ENCODE measurements at places on chromosomes 7 and 10.

- DNase-seq: no peak
Observed at GRCh38 chr7:99278180-99278579, 5.5 kb downstream of the MYH16 start.

GRCh38 chr10:68046642-68047041, 28.4 kb downstream of the HERC4 start:
- no peak for DNase-seq

DNA sequence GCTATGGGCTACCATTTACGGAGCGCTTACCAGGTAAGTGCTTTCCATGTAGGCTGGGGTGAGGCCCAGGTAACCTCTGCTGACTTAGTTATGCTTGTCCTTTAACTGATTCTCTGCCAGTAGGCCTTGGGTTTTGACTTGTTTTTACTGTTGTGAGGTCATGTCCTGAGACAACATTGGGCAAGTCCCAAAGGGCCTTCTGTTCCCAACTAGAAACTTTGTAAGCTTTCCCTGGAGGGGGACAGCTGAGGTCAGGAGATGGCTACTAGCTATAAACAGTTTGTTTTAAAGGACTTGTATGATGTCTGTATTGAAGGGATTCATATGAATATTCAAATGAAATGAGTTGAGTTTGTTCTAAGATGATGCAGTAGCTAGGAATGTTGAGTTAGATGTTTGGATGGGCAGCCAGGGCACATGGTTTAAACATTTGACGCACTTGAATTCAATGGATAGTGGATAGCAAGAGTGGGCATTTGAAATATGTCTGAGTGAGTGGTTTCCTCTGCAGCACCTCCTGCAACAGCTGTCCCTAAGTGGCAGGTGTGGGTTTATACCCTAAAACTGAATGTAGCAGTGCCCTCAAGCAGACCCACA, 10.0 kb upstream of the SGPL1 start:
- no peak for DNase-seq

- DNase-seq: no peak
Observed at GRCh38 chr10:106534441-106534840, 630.1 kb downstream of the SORCS1 start.

DNA sequence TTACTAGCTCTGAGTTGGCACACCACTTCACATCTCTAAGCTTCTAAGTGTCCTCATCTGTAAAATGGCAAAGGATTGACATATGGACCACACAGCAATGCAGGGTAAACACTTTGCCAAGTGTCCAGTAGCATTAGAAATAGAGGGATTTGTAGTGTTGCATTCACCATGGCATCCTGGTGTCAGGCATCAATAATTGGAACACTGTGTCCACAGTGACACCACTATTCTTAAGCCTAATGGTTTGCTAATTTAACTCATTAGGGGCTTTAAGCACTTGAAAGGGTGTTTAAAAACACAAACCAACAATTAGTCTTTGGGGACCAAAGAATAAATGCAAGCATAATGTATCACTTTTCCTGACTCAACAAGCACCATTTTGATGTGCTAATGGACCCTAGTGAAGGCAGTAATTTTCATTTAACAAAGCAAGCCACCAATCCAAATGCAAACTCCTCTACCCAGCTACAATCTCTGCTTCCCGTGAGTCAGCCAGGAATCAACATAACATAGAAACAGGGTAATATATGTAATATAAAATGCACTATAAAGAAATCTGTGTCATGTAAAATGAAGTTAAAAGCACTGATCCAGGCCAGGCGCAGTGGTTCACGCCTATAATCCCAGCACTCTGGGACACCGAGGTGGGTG, 75.9 kb downstream of the FAM204A start:
- no peak for DNase-seq

All from NCI-H1105 treated with DMSO at 0.1 percent for 48 hours (cell line).